ENCODE measurements at places on chromosomes 6 and 20.

DNA sequence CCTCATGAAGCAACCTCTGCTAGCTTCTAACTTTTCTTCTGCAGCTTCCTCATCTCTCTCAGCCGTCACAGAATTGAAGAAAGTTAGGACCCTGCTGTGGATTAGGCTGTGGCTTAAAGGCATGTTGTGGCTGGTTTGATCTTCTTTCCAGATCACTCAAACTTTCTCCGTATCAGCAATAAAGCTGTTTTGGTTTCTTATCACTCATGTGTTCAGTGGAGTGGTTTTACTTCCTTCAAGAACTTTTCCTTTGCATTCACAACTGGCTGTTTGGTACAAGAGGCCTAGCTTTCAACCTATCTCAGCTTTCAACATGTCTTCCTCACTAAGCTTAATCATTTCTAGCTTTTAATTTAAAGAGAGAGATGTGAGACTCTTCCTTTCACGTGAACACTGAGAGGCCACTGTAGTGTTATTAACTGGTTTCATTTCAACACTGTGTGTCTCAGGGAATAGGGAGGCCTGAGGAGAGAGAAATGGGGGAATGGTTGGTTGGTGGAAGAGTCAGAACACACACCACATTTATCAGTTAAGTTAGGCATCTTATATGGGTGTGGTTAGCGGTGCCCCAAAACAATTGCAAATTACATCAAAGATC, 17.2 kb downstream of the ZSCAN23 start:
- DNase-seq = no peak

- DNase-seq = no peak
Measured at GRCh38 chr6:100565439-100566104, 100.9 kb upstream of the SIM1 start.

DNA sequence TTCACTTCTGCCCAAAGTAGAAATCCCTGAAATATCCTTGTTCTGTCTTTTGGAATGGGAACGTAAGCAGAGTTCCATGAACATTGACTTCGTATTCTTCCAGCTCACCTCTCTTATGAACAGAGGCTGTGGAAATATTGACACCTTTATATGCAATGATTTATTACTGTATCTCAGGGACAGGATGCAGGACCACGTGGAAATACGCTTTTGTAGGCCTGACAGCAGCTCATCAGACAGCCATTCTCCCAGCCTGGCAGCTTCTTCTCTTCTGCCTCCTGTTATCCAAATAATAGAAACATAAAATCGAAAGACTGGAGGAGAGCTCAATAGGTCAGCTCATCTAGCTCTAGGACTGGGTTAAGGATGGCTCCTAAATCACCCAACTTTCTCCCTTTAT, 106.2 kb upstream of the DTNBP1 start:
- no peak for DNase-seq

DNA sequence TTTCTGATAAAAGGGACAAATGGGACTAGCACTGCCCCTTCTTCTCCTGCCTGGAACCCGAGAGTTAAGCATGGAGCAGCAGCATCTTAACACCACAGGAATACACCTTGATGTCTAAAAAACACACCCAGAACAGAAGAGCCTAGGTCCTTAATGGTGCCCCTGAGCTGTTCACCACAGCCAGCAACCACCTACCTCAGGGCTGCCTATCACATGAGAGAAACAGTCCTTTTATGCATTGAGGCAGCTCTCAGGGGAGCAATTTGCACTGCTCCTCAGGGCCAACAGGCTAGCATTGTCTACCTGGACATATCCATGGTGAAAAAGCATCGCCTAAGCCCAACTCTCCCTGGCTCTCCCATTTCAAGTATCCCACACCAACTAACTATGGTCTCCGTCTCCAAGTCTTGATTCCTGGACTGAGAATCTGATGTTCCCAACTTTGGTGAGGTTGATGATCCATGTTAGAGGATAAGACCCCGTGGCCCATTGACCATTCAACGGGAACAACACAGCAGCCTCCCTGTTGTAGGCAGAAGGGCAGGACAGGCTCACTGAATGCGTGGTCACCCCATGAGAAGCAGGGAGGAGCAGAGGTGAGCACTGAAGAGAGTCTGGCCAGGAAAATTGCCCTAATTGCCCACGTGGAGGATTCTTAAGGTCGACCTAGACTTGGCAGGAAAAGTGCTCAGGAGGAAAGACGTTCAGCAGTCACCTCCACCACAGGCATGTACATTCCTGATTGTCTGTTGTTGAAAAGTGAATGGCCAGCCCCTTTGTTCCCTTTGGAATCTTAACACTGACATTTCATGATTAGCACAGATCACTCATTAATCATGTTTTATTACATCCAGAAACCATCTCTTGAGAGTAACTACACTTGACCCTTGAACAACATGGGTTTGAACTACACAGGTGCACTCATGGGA, 4.2 kb upstream of the APMAP start:
- DNase-seq = no peak

DNA sequence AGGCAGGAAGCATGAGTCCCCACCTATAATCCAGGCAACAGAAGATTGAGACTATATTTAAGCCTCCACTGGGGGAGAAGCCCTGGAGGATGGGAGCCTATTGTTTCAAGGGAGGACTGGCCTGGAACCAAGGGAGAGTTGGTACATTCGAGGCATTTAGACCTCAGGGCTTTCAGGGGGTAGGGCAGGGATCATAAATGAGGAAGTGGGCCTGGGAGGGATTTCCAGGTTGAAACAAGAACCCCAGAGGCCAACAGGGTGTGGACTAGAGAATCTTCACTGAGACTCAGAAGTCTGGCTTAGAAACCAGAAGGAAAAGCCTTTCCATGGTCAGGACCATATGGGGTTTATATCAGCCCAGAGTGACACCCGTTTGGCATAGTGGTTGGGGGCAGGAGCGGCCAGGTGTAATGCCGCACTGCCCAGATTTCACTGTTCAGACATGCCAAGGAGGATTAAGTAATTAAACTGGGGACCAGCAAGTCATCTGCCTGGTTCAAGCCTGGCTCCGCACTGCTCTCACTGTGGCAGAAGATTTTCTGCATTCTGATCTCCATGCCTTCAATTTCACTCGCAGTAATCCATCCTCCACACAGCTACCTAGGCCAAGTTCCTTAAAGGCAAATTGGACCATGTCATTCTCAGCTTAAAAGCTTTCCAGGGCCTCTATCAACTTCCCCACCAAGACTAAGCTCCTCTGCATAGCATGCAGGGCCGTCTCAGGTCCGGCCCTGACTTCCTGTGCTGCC, 17.8 kb downstream of the LRFN2 start:
- DNase-seq = no peak

- no peak for DNase-seq
Measured at GRCh38 chr20:6707321-6707831, 60.1 kb upstream of the BMP2 start.

DNA sequence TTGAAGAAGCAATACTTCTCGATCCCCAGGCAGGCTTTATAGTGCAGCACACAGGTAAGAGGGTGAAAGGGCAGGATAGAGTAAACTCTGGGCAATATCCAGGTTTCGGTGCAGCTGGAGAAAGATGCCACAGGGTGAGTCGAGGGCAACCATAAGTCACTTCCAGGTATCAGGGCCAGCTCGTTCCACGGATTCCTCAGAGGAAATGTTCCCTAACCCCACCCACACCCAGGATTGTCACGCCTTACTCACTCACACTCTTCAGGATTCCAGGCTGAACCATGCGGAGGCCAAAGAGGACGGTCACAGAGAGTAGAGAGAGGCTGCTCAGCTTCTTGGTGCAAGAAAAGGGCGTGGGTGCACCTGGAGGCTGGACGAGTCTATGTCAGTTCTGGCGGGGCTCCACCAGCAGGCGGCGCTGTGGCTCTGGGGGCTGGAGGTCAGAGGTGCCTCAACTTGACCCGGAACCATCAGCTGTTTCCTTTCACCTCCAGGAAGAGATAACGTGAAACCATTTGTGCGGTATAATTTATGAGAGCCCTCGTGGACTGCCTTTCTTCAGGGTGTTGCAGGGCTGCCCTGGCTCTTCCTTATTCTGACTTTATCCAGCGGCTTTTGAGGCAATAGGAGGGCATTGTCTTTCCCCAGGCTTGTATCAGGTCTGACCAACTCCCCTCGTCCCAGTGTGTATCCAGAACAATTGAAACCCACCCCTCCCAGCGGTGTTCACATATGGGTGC, 14.5 kb upstream of the WFDC12 start:
- peak; percentile 4 for DNase-seq

GRCh38 chr6:26008470-26008869, 45.9 kb downstream of the TRIM38 start:
- DNase-seq = no peak

DNA sequence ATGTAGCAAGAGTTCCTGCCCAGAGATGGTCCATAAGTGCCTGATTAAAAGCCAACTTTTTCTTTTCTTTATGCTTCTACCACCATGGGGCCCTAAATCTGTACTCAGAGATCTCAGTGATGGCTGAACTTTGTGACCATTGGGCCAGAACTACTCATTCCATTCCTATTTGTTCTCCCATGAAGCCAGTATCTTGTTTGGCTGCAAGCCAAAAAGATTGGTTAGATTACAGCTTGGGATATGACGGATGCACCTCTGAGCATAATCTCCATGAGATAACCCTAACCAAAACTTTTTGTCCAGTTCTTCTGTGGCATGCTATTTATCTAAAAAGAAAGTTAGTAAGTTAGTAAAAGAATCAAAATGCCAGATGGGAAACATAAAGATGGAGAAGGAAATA, 72.2 kb downstream of the PLCB4 start:
- no peak for DNase-seq

- DNase-seq = peak; percentile 77
Measured at GRCh38 chr6:14406614-14407331, 289.2 kb downstream of the CD83 start.

DNA sequence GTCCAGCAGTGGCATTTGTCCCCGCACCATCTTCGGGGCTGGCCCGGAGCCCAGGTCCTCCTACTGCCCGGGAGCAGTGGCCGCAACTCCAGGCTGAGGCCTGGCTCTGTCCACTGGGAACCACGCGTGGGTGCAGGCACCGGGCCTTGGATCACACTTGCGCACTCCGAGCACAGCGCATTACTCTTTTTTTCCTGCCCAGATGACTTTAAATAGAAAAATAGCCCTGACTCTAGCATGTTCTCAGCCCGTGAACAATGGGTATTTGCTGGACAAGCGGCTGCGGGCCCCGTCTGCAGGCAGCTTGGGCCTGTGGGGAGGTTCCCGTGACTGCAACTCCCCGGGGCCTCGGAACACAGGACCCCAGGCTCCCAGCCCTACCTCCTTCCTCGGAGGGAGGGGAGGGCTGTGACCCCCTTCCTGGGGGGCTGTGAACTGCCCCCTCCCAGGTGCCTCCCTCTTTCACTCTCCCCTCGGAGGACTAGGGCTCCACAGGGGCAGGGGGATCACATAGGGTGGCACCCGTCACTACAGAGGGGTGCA, 162.2 kb downstream of the TBXT start:
- peak; percentile 14 for DNase-seq

DNA sequence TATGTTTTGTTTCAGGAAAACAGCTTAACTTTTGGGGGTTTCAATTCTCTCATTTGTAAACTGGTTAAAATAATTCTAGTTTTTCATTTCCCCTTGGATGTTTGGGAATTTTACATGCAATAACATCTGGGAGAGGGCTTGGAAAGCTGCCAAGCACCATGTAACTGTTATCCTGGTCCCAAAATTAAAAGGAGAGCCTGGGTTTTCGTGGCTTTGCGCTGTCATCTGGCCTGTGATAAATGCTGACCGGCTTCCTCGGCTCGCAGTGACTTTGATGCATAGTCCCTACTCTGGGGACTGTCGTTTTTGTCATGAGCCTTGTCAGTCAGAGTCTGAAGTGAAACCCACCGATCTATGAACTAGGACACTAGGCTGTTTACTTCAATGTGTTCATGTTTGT, 12.2 kb downstream of the SLC35F1 start:
- no peak for DNase-seq

- DNase-seq = no peak
Measured at GRCh38 chr20:53929974-53930650, 140.3 kb downstream of the BCAS1 start.

DNA sequence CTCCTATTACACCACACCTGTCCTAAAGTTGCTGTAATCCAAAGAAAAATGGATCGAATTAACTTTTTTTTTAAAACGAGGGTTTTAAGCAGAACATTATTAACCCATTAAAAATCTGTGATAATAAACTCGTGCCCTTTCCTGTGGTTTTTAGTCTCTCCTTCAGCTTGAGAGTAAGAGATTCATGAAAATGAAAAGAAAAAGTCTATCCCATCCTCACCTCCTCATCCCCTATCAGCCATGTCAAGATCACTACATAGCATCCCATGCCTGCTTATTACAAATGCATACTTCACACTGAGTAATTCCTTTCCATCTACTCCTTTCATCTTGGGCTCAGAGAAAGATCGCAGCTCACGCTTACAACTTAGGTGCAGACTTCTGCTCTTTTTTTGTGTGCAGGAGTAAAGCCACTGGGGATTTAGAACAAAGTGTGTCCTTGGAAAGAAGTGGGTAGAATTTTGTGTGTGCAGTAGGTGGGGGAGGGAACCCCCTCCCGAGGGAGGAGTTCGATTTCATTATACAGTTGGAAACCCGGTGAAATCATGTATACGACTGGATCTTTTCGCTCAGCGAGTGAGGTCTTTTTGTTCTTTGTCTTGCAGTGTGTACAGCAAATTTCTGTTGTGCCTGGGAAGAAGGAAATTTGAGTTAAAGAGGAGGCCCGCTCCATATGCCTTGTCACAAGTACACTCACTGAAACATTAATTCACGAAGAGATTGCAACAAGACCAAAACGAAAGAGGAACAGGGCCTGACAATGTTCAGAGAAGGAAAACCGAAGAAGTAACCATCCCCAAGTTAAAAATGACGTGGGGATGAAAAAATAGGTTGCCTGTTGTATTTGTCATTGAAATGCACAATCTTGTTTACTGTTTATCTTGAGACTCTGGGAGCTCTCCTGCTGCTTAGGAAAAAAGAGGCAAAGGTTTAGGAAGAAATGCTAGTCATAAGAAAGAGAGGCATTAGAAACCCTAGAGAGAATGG, 146.5 kb upstream of the ZNF217 start:
- DNase-seq = no peak

GRCh38 chr20:646107-646867, 6.7 kb downstream of the SRXN1 start:
- DNase-seq = no peak

DNA sequence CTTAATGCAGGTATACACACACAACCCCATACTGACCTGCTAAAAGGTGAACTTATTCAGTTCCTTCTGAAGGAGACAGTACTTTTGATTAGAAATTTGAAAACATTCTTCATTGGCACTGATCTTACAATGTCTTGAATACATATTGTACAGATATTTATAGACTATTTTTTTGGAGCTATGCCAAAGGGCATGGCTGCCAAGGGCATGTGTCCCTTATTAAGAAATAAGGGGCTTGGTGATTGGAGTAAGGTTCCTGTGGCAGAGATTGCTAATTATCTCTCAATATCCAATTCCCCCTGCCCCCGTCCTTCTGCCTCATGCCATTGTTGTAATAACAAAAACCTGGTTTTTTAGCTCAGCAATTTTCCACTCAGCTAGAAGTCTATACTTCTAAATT, 355.9 kb downstream of the FARS2 start:
- no peak for DNase-seq

DNA sequence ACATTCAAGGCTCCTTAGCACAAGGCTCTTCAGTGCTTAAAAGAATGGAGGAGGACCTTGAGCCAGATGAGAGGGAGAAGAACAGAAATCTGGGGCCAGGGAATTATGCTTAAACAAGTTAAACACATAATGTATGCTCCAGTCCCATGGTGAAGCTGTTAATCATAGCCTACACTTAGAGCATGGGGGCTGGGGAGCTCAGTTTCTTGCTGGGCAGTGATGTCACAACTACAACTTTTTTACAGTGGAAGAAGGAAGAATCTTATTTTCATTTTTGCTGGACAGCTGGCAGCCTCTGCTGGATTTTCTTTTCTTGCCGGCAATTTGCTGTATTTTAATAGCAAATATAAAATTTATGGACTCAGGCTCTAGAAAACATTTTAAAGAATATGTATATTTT, 432.5 kb downstream of the CD109 start:
- peak; percentile 1 for DNase-seq

Measured in myocyte (in vitro differentiated cells).